Left lung (tissue), 14 donors: ENCODE measurements at places on chromosomes 6 and 20. TPM values are rescaled to one million over a fixed set of nuclear protein-coding genes. Genes with fewer than 3 reads are reported as not detected.
A peak's percentile ranks its signal among the peaks of the same experiment; 100 is the strongest.

The MOXD1 gene
- 106 TPM for total RNA-seq

The DNMT3B gene
- 1.6 TPM for total RNA-seq

The ARMH2 gene
- not detected for total RNA-seq

DNA sequence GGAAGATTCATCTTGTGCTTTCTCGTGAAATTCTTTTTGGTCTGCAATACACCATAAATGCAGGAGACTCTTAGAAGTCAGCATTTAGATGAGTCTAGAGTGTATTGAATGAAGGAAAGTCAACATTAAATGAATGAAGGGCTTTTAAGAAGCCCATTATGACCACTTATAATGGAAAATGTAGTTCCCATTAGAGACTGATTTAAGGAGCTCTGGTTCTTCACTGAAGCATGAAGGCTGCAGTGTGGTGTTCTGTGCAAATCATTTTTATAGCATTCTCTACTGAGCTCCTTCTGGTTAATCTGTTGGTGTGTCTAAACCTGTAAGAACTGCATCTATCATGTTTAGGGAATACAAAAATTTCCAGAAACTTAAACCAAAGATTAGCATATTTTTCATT, 19.7 kb downstream of the NCOA7 start:
- H3K4me3 ChIP-seq: no peak overlapping the region
- H3K27ac ChIP-seq: no peak overlapping the region
- no peaks in the 10 kb centered on the region for H3K36me3 ChIP-seq
- no peak for DNase-seq
- no peaks in the 10 kb centered on the region for H3K27me3 ChIP-seq
- H3K4me1 ChIP-seq: peaks cover 26% of the 10 kb centered on the region

DNA sequence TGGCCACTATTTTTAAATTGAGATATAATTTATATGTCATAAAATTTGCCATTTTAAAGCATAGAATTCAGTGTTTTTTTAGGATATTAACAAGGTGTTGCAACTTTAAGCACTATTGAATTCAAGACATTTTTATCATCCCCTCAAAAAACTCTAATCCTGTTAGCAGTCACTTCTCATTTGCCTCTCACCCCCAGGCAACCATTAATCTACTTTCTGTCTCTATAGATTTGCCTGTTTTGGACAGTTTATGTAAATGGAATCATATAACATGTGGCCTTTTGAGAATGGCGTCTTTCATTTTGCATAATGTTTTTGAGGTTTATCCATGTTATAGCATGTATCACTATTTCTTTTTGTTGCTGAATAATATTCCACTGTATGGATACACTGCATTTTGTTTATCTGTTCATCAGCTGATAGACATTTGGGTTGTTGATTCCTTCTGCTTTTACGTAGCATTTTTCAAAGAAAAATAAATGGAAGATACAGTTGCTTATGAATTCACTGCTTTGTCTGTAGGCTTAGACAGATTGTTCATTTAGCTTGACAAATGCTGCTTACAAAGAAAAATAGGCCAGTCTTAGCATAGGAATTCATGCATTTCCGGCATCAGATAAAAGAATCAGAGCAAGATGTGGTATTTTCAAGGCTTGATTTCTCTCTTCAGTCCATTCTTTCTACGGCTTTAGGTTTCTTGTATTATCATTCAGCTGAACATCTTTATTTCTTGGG, 52.9 kb downstream of the STK4 start:
- H3K4me1 ChIP-seq: peaks cover 19% of the 10 kb centered on the region
- H3K36me3 ChIP-seq: peaks cover 66% of the 10 kb centered on the region
- H3K4me3 ChIP-seq: no peak overlapping the region
- no peak for DNase-seq

- DNase-seq: no peak
- no peaks in the 10 kb centered on the region for H3K4me1 ChIP-seq
- H3K27me3 ChIP-seq: no peaks in the 10 kb centered on the region
- no peak overlapping the region for H3K4me3 ChIP-seq
- no peaks in the 10 kb centered on the region for H3K36me3 ChIP-seq
Measured at GRCh38 chr6:167952512-167952859, 45.0 kb upstream of the KIF25 start.

DNA sequence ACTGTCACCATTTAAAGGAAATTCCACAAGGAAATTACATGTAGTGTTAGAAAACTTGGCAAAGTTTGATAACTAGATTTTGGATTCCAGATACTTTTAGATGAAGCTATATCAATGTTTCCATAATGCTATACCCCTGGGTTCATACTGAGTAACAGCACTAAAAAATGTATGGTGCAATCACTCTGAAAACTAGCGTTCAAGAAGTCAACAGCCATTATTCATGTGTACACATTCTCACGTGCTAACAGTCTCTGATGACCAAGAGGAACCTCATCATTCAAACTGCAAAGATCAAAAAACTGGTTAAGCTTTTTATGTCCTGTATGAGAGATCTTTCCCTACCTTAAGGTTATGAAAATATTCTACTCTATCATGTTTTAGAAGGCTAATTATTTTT, 197.6 kb downstream of the GMDS start:
- H3K36me3 ChIP-seq: no peaks in the 10 kb centered on the region
- no peaks in the 10 kb centered on the region for H3K4me1 ChIP-seq
- H3K4me3 ChIP-seq: no peak overlapping the region
- H3K27ac ChIP-seq: no peak overlapping the region
- DNase-seq: no peak

- H3K27me3 ChIP-seq: no peaks in the 10 kb centered on the region
- H3K27ac ChIP-seq: peak overlapping the region; percentile 99
- peak overlapping the region; percentile 64 for H3K4me3 ChIP-seq
- peaks cover 15% of the 10 kb centered on the region for H3K4me1 ChIP-seq
Measured at GRCh38 chr6:36593569-36594028, 563 bp upstream of the SRSF3 start.

DNA sequence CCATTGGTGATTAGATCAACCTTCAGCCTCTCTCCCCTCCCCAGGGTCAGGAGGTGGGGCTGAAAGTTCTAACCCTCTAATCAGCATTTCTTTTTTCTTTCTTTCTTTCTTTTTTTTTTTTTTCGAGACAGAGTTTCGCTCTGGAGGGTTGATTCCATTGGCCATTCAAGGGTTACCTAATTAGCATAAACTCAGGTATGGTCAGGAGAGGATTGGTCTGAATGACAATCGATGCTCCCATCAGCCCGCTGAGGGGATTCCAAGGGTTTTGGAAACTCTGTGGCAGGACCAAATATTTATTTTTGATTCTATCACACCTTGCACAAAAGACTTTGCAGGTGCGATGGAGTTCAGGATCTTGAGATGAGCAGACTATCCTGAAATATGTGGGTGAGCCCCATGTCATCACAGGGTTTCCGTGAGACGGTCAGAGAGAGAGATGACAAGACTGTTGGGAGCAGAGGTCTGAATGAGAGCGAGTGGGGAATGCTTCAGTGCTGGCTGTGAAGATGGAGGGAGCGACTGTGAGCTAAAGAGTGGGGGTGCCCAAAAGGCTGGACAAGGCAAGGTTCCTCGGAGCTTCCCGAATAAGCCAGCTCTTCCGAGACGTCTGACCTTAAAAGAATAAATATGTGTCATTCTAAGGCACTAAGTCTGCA, 107.1 kb downstream of the BMP7 start:
- no peak overlapping the region for H3K27ac ChIP-seq
- H3K36me3 ChIP-seq: no peaks in the 10 kb centered on the region

DNA sequence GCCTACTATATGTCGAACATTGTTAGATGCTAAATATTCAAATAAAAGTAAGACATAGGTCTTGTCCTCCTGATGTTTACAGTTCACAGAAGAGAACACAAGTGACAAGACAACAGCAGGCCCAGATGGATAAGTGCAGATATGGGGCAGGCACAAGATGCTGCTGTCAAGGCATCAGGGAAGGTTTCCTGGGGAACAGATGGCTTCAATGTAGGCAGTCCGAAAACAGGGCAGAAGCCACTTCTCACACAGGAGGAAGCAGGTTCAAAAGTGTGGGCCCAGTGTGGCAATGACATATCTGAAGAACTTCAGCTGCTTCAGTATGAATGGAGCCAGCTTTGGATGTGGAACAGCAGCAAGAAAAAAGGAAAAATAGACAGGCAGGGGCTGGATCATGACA, 32.5 kb downstream of the HLA-DPB1 start:
- H3K27me3 ChIP-seq: peaks cover 19% of the 10 kb centered on the region
- H3K36me3 ChIP-seq: no peaks in the 10 kb centered on the region
- DNase-seq: no peak
- no peaks in the 10 kb centered on the region for H3K4me1 ChIP-seq

DNA sequence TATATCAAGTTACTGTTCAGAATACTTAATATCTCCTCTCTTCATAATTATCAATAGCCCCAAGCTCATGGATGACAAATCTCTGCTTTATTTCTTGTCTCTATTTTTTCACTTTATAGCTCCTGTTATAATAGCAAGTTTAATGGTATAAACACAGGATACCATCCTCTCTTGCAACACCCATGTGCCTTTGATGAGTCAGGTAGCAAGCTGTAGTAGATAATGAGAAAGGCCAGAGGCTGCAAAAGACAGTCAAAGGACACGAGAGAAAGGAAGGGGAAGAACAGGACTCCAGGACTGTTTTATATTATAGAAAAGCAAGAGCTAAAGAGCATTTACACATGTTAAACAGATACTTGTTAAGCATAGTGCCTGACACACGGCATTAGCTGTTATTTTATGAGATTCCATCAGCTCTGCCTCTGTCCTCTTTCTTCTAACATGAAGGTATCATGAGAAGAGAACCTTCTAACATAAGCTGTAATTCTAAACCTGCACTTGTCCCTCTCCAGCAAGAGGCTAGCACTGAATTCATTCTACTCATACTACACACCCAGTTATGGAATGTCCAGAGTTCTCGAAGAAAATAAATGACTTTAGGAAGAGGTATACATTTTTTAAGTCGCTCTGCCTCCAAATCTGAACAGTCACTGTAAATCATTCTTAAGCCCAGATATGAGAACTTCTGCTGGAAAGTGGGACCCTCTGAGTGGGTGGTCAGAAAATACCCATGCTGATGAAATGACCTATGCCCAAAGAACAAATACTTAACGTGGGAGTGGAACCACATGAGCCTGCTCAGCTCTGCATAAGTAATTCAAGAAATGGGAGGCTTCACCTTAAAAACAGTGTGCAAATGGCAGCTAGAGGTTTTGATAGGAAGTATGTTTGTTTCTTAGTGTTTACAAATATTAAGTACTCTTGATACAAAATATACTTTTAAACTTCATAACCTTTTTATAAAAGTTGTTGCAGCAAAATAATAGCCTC, 45.0 kb downstream of the NT5E start:
- H3K27me3 ChIP-seq: no peaks in the 10 kb centered on the region
- no peaks in the 10 kb centered on the region for H3K36me3 ChIP-seq
- peak overlapping the region; percentile 23 for H3K27ac ChIP-seq
- peaks cover 5% of the 10 kb centered on the region for H3K4me1 ChIP-seq
- DNase-seq: peak; percentile 15

- H3K4me3 ChIP-seq: no peak overlapping the region
- no peaks in the 10 kb centered on the region for H3K4me1 ChIP-seq
- H3K36me3 ChIP-seq: no peaks in the 10 kb centered on the region
- no peak for DNase-seq
- no peaks in the 10 kb centered on the region for H3K27me3 ChIP-seq
- no peak overlapping the region for H3K27ac ChIP-seq
Measured at GRCh38 chr6:134247231-134247833, 70.6 kb downstream of the SGK1 start.

DNA sequence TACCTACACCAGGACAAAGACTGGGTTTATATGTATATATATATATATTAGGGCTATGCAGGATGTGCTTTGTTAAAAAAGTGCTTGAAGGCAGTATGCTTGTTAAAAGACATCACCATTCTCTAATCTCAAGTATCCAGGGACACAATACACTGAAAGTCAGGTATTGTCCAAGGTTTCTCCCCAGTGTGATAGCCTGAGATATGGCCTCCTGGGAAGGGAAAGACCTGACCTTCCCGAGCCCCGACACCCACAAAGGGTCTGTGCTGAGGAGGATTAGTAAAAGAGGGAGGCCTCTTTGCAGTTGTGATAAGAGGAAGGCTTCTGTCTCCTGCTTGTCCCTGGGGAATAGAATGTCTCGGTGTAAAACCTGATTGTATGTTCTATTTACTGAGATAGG, 156.9 kb downstream of the GPX5 start:
- H3K36me3 ChIP-seq: no peaks in the 10 kb centered on the region
- no peaks in the 10 kb centered on the region for H3K4me1 ChIP-seq
- peaks cover 94% of the 10 kb centered on the region for H3K27me3 ChIP-seq
- H3K4me3 ChIP-seq: no peak overlapping the region
- H3K27ac ChIP-seq: no peak overlapping the region

DNA sequence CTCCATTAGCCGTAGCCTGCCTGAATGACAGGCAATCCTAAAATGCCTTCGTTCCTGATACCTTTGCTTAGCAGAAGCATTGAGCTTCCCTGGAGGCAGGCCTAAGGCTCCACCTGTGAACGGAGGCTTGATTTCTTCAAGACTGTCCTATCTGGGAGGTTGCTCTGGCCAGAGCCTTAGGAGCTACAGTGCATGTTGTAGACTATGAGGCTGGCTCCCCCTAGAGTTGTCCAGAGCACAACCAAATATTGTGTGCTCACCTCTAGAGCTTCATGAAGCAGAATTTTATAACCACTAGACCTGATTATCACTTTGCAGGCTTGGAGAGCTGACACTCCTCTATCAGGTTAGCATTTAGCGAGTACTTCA, 217.8 kb downstream of the MAFB start:
- DNase-seq: no peak
- no peak overlapping the region for H3K4me3 ChIP-seq
- no peaks in the 10 kb centered on the region for H3K36me3 ChIP-seq
- no peak overlapping the region for H3K27ac ChIP-seq
- no peaks in the 10 kb centered on the region for H3K4me1 ChIP-seq

DNA sequence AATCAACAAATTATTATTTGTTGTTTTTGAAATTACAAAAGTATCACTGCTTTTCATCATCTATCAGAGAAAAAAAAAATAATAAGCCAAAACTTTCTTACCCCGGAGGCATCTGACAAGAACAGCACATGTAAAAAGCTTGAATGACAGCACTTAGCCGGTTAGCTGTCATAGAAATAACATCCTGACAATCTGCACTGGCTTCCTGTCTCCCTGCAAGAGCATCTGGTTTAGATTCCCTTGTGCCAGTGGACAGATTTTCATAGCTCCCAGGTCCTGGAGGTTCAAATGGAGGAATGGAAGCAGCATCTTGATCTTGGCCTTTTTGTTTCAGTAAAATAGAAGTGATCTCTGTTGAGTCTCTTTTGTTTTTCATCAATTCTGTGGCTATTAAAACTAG, 74.8 kb downstream of the HACE1 start:
- no peaks in the 10 kb centered on the region for H3K27me3 ChIP-seq
- H3K4me1 ChIP-seq: no peaks in the 10 kb centered on the region
- no peak overlapping the region for H3K27ac ChIP-seq
- DNase-seq: no peak
- no peak overlapping the region for H3K4me3 ChIP-seq

GRCh38 chr6:147065786-147066185, 138.4 kb upstream of the STXBP5 start:
- no peaks in the 10 kb centered on the region for H3K36me3 ChIP-seq
- no peaks in the 10 kb centered on the region for H3K27me3 ChIP-seq
- H3K4me3 ChIP-seq: no peak overlapping the region
- no peak overlapping the region for H3K27ac ChIP-seq

DNA sequence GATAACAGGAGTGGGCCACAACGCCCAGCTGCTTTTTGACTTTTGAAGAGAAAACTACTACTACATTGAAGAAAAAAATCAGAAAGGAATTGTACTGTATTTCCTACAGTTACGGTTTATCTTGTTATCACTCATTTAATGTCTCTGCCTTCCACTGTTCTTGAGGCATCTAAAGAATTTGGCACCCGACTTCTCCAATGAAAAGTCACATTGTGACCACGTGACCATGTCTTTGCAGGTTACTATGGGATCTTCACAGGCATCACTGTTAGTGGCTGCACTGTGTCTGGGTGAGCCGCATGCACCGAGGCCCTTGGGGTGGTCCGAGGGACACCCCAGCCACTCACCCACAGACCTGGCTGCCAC, 26.8 kb downstream of the RRBP1 start:
- H3K27me3 ChIP-seq: no peaks in the 10 kb centered on the region
- H3K4me1 ChIP-seq: peaks cover 20% of the 10 kb centered on the region
- DNase-seq: no peak
